ENCODE measurements at places on chromosomes 16 and 17.

DNA sequence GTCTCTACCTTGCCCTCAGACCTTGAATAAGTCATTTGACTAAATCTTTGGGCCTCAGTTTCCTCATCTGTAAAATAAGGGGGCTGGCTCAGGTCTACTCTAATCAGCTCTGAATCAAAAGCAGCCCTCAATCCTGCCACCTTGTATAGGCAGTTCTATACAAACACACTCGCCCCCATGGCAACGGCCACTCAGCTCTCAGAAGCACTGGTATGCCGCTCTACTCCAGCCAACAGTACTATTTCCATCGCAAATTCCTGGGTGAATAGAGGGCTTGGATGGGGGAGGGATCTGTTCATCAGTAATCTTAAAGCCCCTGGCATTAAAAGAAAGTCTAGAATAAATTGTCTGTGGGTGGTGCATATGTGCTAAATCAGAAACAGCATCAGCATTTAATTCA lies 21.2 kb upstream of the TAOK1 start:
- no peak for DNase-seq

DNA sequence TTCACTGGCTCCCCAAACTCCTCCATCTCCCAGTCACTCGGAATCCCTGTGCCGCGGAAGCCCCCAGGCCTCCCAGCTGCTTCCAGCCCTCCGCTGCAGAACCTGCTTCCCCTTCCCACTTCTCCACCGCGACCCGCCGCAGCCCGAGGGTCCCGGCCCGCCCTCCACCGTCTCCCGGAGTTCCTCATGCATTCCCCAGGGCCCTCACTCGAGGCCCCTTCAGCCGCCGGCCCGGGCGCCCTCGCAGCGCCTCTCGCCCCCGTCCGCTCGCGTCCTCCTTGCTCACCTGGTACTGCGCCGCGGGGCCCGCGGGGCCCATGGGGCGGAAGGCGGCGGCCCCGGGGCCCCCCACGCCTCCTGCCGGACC lies 329 bp downstream of the SMARCD2 start:
- no peak for DNase-seq

GRCh38 chr17:31738067-31738466 lies 121.0 kb downstream of the COPRS start:
- DNase-seq, result no peak

DNA sequence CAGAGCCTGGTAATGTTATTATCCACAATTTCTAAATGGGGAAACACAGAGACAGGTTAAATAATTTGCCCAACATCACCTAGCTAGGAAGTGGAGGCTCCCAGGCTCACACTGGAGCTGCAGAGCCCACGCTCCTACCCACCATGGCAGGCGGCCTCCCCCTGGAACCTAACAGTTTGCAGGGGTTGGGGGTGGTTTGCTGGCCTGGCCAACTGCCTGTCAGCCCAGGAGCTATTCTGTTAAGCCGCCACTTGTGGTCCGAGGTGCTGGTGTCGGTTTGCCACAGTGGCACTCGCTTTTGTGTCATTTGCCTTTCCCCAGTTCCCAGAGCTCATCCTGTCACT lies 3.6 kb downstream of the PRCD start:
- no peak for DNase-seq

DNA sequence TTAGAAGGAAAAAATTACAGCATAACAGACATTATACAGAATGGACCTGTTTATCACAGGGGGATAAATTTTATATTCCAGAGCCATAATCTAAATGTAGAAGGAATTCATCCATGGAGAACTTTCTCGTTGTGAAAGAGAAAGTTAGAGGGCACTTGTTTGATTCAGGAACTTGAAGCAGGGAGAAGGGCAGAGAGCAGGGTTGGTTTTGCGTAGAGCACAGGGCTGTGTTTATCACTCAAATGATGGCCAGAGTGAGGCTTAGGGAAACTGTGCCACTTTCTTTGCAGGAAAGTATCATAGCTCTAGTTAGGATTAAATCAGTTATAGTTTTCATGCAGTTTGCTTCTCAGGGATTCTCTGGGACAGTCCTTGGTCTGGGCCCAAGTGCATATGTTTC lies 29.1 kb upstream of the MED13 start:
- DNase-seq, result no peak

GRCh38 chr17:80279895-80280294 lies 19.2 kb downstream of the RNF213 start:
- DNase-seq, result peak; percentile 79

- no peak for DNase-seq
These were observed 216.7 kb downstream of the C16orf78 start for GRCh38 chr16:49590166-49590871.

DNA sequence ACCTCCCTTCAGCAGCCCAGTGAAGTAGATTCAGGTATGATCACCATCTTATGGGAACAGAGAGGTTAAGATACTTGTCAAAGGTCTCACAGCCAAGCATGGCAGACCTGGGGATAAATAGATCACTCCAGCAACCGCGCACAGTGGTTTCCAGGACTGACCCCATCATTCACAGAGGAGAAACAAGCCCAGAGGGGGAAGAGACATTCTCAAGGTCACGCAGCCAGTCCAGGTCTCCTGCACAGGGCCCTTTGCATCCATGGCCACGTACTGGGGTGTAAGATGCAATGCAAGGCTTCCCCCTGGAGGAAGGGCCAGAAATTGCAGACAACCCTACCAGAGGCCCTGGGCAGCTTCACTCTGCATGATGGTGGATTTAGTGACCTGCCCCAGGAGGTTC lies 19.9 kb downstream of the TLE7 start:
- no peak for DNase-seq

DNA sequence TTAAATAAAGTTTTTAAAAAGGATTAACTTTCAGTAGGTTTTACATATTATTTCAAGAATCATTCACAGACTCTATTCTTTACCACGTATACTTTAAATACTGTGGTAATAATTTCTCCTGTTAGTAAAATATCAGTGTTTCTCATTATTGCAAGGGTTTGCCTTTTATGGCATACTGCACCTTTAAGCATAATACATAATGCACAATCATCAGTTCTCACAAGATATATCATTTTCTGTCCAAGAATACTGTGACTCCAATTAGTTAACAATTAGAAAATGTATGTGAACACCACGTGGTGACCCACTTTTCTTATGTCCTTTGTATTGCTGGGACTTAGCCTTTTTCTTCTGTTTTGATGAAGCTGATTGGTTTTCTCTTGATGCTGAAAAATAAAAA lies 25.7 kb downstream of the NME2 start:
- no peak for DNase-seq

GRCh38 chr16:50692999-50693781 lies at the start of gene NOD2:
NOD2 (plus strand) TSS chr16:50693606; CDS start chr16:50699496, 5,890 bp downstream.
- no peak for DNase-seq

DNA sequence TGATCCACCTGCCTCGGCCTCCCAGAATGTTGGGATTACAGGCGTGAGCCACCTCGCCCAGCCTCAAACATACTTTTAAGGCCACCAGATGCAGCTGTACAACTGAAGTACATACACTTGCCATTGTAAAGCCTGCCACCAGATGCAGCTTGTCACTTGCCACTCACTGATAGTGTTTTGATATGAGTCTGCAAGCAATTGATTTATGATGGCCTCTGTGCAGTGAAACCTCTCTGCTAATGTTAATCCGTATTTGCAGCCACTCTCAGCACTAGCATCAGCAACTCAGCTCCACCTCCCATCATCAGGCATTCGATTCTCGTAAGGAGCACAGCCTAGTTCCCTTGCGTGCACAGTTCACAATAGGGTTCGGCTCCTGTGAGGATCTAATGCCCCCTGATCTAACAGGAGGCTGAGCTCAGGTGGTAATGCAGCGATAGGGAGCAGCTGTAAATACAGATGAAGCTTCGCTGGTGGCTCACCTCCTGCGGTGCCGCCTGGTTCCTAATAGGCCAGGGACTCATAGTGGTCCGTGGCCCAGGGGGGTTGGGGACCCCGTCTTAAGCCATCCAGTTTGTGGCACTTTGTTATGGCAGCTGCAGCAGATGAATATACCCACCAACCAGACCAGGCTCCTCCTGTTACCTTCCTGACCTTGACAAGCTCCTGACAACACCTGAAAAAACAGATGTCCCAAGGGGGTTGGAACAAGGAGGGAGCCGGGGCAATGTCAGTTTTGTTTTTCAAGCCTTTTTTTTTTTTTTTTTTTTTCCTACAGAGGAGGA lies 1.3 kb upstream of the HERPUD1 start:
- no peak for DNase-seq

GRCh38 chr17:76569607-76570279 lies 15.9 kb downstream of the ST6GALNAC2 start:
- DNase-seq, result no peak

Data from BJ (cell line).